ENCODE measurements at places on chromosomes 4 and X. TPM values are rescaled to one million over a fixed set of nuclear protein-coding genes. Genes with fewer than 3 reads are reported as not detected.

The ANXA3 gene
- total RNA-seq: 5.0 TPM

The CCKAR gene
- 0.13 TPM for total RNA-seq

The BLOC1S4 gene
- 9.3 TPM for total RNA-seq

The FAM133A gene
- 0.81 TPM for total RNA-seq

The CDX4 gene
- total RNA-seq: not detected

The AADAT gene
- total RNA-seq: 3.3 TPM

All from aortic smooth muscle cell (primary cell).